ENCODE measurements at places on chromosomes 13 and 19.

DNA sequence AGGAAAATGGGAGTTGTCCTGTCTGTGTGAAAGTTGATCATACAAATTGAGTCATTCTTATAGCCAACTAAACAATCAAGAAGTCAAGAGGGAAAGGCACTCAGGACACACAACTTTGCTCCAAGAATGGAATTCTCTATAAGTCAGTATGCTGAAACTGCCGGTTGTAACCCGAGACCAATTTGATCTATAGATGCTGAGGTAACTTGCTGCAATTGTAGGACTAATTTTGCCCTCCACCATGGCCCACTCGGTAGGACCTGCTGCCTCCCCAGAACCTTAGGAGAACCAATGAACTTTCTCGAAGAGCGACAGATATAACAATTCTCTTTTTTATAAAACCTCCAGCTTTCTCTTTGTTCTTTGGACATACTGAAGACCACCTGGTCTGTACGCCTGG, 157.0 kb downstream of the RNF17 start:
- no peak for DNase-seq

DNA sequence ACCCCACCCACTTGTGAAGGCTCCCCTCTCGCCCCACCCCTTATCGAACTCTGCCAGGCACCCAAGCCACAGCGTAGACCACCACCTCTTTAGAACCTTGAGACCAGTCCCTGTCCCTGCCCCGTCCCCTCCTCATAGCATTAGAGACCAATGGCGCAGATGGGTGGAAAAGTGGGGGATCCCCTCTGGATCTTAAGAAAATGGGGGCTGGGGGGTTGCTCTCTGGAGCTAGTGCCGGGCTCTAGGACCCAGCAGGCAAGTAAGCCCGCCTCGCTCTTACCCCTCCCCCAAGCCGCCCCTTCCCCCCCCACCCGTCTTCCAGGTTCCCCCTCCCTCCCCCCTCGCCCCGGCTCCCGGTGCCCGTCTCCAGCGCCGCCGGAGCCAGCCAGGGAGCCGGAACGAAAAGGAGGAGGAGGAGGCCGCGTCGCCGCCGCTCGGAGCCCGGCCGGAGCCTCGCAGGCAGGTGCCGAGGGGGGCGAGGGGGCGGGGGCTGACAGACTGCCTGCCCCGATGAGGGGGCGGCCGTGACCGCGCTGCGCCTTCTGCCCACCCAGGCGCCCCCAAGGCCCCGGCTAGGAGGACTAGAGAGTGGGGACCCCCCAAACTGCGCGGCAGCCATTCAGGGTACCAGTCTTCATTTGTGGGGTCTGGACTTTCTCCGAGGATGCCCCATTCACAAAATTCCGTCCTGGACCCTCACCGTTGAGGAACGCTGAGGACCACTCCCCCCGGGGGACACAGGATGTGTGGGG, at the start of gene SPRED3:
Gene SPRED3 (plus strand): TSS at position 349 of the 752 bp plus-strand sequence. CDS start 1,606 bp downstream, outside the sequence.
- DNase-seq = no peak

- no peak for DNase-seq
Observed at GRCh38 chr13:50248516-50249143, 233.4 kb downstream of the KCNRG start.

DNA sequence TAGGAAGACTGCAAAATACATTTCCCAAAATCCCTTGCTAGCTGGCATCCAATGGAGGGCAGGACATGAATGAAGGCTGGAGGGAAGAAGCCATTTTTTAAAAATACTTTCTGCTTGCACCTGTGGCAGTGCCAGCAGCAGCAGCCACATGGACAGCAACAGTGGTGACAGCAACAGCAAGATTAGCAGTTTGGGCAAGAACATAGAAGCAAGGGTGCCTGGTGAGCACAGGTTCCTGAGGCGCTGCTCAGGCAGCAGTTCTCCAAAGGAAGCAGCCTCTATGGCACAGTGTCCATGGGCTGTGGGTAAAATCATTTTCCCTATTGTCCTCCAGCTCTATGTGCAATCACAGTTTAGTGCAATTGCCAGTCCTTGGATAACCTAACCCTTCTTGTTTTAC, 1.3 kb upstream of the FAM216B start:
- DNase-seq = no peak

- DNase-seq = no peak
Observed at GRCh38 chr13:87669379-87669978, 1.7 kb upstream of the SLITRK5 start.

- DNase-seq = no peak
Observed at GRCh38 chr19:4606921-4607678, 32.2 kb upstream of the TNFAIP8L1 start.

GRCh38 chr19:50835103-50835784, 1.9 kb upstream of the KLK15 start:
- no peak for DNase-seq

DNA sequence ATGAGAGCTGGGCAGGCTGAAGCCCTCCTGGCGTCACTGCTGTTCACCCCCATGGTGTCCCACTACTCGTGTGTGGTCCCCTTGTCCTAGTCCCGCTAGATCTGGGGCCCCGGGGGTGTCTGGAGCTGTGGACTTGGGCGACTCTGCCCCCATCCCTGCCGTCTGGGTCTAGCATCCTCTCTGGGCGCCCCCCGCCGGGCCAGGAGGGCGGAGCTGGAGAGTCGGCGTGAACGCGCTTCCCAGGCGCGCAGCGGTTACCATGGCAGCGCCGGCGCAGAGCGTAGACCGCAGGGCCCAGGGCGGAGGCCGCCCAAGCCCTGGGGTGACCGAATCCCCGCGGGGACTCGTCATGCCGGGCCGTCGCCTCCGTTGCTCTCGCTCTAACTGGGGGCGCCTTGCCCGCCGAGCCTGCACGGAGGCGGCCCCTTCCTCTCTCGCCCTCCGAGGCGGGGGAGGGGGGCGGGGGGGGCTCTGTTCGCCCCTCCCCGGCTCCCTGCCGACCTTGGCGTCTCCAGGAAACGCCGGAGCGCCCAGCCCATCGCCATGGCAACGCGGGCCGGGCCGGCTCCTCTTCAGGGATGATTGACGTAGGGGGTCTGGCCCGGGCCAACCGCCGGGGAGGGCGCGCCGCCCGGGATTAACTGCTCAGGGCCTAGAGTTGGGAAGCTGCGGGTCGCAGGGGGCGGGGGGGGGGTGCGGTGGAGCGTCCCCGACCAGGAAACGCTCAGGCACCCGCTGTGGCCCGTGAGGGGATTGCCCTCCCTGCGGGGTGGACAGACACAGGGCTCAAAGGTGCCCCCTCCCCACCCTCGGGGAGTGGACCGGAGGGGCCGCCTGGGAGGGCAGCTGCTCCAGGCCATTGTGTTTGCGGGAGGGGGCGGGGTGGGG, 8.9 kb downstream of the ISYNA1 start:
- DNase-seq = no peak

DNA sequence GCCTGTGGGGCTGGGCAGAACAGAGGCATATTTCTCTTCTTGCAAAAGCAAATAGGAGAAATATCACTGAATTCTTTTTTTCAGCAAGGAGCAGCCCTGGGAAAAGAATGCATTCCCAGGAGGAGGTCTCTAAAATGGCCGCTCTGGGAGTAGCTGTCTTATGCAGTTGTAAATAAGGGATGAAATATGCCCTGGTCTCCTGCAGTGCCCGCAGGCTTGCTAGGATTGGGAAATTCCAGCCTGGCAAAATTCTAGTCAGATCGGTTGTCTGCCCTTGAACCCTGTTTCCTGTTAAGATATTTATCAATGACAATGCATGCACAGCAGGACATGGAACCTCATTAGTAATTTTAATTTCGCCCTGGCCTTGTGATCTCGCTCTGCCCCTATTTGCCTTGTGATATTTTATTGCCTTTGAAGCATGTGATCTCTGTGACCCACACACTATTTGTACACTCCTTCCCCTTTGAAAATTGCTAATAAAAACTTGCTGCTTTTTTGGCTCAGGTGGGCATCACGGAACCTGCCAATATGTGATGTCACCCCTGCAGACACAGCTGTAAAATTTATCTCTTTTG, 1993.2 kb downstream of the PCDH9 start:
- no peak for DNase-seq

DNA sequence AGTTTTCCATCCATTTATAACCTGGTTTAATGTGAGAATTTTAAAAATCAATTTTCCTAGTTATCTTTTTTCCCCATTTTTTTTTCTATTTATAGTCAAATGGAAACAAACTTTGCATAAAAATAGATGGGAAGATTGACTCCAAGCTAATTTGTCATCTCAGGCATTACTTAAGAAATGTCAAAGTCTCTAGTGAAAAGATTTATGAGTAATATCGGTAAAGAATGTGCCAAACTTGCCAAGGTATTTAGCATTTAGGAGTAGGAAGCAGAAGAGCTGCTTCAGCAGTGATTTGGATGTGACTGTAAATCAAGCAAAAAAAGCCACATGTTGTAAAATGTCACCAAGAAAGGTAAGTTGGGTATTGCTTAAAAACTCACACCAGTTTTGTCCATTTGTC, 108.6 kb downstream of the LACC1 start:
- DNase-seq = no peak
